ENCODE measurements at places on chromosomes 12 and 14. TPM values are rescaled to one million over a fixed set of nuclear protein-coding genes. Genes with fewer than 3 reads are reported as not detected.

DNA sequence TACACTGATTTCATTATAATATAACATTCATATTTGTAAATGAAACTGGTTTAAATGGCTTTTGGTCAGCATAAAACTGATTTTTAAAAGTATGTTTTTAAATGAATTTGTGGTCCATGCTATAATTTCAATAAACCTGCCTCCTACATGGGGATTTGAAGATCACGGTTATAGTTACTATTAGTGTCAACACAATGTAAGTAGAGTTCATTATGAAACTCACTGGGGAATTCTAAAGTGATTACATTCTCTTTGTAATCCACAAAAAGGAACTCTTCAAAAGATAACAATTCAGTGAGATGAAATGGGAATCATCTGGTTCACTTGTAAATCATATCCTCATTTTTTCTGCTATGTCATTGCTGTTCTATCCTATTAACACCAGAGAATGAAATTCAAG is 204.5 kb upstream of the G2E3 start:
- H3K27ac ChIP-seq = no peak overlapping the region
- no peak for DNase-seq
- H3K36me3 ChIP-seq = no peaks in the 10 kb centered on the region

- H3K27ac ChIP-seq = peak overlapping the region; percentile 2
- no peak overlapping the region for H3K4me3 ChIP-seq
- H3K27me3 ChIP-seq = no peaks in the 10 kb centered on the region
- H3K4me1 ChIP-seq = peaks cover 5% of the 10 kb centered on the region
These were observed 25.7 kb downstream of the RAB21 start for GRCh38 chr12:71780237-71780822.

SUPT16H gene
- total RNA-seq = 114 TPM

AKAP3 gene
- 3.1 TPM for total RNA-seq

- no peaks in the 10 kb centered on the region for H3K36me3 ChIP-seq
- H3K4me3 ChIP-seq = no peak overlapping the region
- no peak overlapping the region for H3K27ac ChIP-seq
- no peaks in the 10 kb centered on the region for H3K27me3 ChIP-seq
- DNase-seq = no peak
- no peaks in the 10 kb centered on the region for H3K4me1 ChIP-seq
These were observed 1272.5 kb upstream of the SEL1L start for GRCh38 chr14:82805892-82806825.

FAM90A1 gene
- 0.20 TPM for total RNA-seq

TAS2R50 gene
- total RNA-seq = 0.73 TPM

DNA sequence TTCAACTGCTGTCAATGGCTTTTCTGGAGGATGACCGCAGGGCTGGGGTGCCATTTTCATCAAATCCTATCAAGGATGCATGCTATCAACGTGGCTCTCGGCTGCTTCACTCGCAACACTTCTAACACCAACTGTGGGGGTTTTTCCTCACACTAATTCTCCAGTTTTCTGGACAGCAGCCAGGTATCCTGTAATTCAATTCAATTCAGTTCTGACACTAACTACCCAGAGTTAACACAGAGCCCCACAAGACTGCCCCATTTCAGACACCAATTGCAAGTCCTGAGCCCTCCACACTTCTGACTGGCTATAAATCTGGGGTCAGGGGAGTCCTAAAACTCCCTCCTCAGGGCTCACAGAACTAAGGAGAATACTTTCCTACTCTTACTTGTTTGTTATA is 55.3 kb upstream of the TMCC3 start:
- H3K36me3 ChIP-seq = no peaks in the 10 kb centered on the region
- H3K27ac ChIP-seq = no peak overlapping the region
- DNase-seq = no peak
- no peaks in the 10 kb centered on the region for H3K4me1 ChIP-seq
- H3K27me3 ChIP-seq = peaks cover 26% of the 10 kb centered on the region

GRCh38 chr12:89906178-89906577 is 197.5 kb upstream of the ATP2B1 start:
- no peaks in the 10 kb centered on the region for H3K36me3 ChIP-seq
- no peaks in the 10 kb centered on the region for H3K27me3 ChIP-seq
- H3K4me1 ChIP-seq = no peaks in the 10 kb centered on the region

DNA sequence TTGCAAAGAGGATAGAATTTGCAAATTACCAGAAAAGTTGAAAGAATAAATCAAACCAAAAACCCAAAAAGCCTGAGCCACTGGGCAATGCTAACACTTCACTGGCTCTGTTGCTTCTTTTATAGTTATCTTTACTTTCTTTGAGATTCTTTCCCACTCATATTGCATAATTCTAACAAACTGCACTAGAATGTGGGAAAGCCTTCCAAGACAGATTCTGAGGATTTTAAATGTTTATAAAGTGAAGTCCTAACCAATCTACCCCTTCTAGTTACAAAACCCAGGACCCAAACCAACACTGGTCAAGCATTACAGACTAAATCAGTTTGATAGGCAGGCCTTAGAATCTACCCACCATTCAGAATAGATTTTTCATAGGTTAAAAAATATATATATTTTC is 150.9 kb downstream of the MED13L start:
- no peak overlapping the region for H3K4me3 ChIP-seq
- H3K27ac ChIP-seq = no peak overlapping the region
- no peak for DNase-seq
- peaks cover 3% of the 10 kb centered on the region for H3K36me3 ChIP-seq
- H3K4me1 ChIP-seq = peaks cover 28% of the 10 kb centered on the region

- no peaks in the 10 kb centered on the region for H3K27me3 ChIP-seq
- peaks cover 73% of the 10 kb centered on the region for H3K36me3 ChIP-seq
- no peak overlapping the region for H3K4me3 ChIP-seq
- no peaks in the 10 kb centered on the region for H3K4me1 ChIP-seq
- no peak for DNase-seq
These were observed 30.6 kb upstream of the SLC6A13 start for GRCh38 chr12:293199-293598.

SERPINA12 gene
- total RNA-seq = not detected

DNA sequence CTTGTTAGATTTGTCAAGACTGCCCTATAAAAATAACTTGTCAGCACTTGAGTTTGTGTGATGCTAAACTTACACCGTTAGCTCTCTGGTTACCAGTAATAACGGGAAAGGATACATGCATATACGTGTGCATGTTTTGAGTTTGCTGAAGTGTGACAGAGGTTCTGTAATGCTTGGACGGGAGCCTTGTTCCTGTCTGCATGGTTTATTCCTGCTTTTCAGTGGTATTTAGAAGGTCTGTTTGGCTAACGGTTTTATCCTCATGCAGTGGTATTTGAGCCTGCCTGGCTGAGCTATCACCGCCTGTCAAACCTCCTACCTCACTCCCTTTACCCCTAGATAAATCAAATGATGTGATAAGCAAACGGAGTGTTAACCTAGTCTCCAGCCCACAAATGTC is 305.6 kb downstream of the GALC start:
- H3K27me3 ChIP-seq = no peaks in the 10 kb centered on the region
- no peak for DNase-seq
- H3K4me1 ChIP-seq = no peaks in the 10 kb centered on the region

DNA sequence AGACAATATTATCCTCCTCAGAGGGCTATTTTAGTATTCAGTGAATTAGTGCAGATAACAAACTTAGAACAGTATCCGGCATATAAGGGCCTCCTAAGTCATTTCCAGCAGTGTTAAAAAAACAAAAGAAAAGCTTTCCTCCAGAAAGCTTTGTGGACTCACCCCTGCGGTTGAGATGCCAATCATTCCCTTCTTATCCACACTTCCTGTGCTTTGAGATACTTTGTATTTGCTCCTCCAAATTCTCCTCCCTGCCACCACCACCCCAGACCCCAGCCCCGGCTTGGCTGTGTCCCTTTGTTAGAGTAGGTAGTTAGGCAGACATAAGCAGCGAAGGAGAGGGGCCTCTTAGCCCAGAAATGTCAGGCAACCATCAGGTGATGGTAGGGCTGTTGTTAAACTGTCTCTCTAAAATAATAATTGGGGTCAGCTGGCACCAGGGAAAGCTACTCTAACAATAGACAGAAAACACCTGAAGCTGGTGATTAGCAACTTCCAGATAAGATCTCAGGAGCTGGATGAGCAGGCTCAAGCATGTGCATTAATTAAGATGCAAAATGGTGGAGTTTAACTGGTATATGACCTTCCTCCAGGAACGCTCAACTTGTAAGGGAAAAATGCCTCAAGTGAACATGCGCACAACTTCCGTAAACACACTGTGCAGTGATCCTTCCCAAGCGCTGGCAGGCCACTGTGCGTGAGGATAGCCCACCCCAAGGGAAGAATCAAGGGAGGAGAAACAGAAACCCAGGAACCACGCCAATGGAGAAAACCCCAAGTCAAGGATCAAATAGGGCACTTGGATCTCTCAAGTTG is 152.1 kb upstream of the EEA1 start:
- no peak for DNase-seq
- no peak overlapping the region for H3K27ac ChIP-seq
- H3K4me1 ChIP-seq = no peaks in the 10 kb centered on the region

DNA sequence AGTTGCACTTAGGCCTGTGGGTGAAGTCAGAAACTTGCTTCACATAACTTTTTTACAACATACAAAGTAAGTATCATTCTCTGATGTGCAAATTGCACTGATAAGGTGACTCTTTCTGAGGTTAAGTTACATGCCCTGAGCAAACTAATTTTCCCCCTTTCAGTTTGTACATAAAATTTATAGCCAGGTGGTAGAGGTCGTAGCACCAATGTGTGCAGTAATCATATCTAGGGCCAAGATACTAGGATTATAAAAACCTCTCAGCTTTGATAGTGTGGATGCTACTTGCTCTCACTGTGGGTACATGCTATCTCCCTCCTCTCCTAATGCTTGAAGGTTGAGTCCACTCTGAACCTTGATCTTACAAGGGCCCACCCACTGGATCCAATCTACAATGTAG is 130.7 kb upstream of the CPNE8 start:
- no peak overlapping the region for H3K4me3 ChIP-seq
- H3K36me3 ChIP-seq = no peaks in the 10 kb centered on the region
- H3K27ac ChIP-seq = no peak overlapping the region
- DNase-seq = no peak
- no peaks in the 10 kb centered on the region for H3K27me3 ChIP-seq

GRCh38 chr14:103721334-103722120 is 5.9 kb downstream of the ZFYVE21 start:
- H3K4me1 ChIP-seq = peaks cover 22% of the 10 kb centered on the region
- H3K27me3 ChIP-seq = no peaks in the 10 kb centered on the region
- peaks cover 3% of the 10 kb centered on the region for H3K36me3 ChIP-seq
- no peak for DNase-seq
- H3K4me3 ChIP-seq = no peak overlapping the region

DNA sequence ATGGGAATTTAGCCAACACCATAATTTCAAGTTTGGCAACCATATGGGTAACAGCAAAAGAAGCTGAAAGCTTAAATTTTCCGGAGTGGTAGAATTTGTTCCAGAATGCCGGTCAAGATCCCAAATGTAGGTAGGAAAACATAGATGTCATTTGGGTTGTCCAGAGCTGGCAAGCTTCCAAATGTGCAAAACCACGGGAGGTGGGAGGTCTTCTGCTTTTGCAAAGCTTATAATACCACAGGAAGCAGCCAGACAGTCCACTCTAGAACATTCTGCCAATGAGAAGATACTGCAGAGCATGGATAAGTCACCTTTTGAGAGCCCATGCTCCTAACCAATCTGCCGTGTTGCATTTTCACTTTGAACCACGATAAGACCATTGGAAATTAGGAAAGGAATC is 26.4 kb upstream of the BATF start:
- H3K36me3 ChIP-seq = no peaks in the 10 kb centered on the region
- peak overlapping the region; percentile 16 for H3K27ac ChIP-seq
- H3K4me1 ChIP-seq = peaks cover 55% of the 10 kb centered on the region
- no peak for DNase-seq

SCN8A gene
- 0.33 TPM for total RNA-seq

GRCh38 chr12:115166698-115167315 is 482.8 kb upstream of the TBX3 start:
- no peaks in the 10 kb centered on the region for H3K4me1 ChIP-seq
- H3K36me3 ChIP-seq = no peaks in the 10 kb centered on the region

- H3K4me3 ChIP-seq = no peak overlapping the region
- no peak overlapping the region for H3K27ac ChIP-seq
- no peaks in the 10 kb centered on the region for H3K36me3 ChIP-seq
- peaks cover 18% of the 10 kb centered on the region for H3K27me3 ChIP-seq
These were observed 14.1 kb downstream of the OR6J1 start for GRCh38 chr14:22630066-22630465.

DNA sequence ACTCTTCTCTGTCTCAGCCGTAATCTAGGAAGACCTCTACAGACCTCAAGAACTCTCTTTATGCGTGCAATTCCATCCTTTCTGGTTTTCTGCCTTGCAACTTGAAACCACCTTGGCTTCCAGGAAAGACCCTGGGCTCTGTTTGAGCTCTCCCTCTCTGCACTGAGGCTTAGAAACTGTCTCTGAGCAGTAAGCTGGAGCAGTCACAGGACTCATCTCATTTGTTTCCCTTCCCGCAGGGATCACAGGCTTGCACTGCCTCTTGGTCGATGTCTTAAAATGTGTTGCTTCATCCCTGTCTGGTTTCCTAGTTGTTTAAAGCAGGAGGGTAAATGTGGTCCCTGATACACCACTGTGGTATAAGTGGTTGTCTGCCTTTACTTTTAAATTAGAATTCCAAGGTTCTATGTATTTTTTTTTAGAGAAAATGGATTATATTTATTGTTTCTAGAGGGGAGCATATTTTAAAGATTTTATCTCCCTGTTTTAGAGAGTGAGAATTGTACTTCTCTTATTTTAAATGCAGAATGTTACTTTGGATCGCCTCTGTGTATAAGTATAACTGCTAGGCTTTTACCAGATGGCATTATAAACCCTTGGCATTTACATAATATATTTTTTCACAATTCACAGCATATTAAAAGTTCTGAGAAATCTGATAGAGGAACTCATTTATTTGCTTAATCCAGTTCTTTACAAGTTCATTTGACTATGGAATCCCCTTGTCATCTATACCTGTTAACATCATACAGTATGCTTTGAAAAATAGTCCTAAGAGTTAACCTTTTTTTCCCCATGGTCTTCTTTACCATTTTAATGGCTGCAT is 26.4 kb downstream of the EID3 start:
- peaks cover 46% of the 10 kb centered on the region for H3K36me3 ChIP-seq
- no peaks in the 10 kb centered on the region for H3K4me1 ChIP-seq
- no peaks in the 10 kb centered on the region for H3K27me3 ChIP-seq
- no peak for DNase-seq
- peak overlapping the region; percentile 33 for H3K27ac ChIP-seq
- no peak overlapping the region for H3K4me3 ChIP-seq

- no peak overlapping the region for H3K27ac ChIP-seq
- H3K4me3 ChIP-seq = no peak overlapping the region
- no peaks in the 10 kb centered on the region for H3K36me3 ChIP-seq
- peaks cover 24% of the 10 kb centered on the region for H3K4me1 ChIP-seq
- DNase-seq = no peak
- no peaks in the 10 kb centered on the region for H3K27me3 ChIP-seq
These were observed 12.7 kb upstream of the SLC16A7 start for GRCh38 chr12:59583003-59583712.

SYNE2 gene
- 82.4 TPM for total RNA-seq

GRCh38 chr14:31239741-31240140 is 32.1 kb upstream of the HECTD1 start:
- H3K27me3 ChIP-seq = no peaks in the 10 kb centered on the region
- DNase-seq = no peak
- H3K4me1 ChIP-seq = peaks cover 15% of the 10 kb centered on the region
- no peak overlapping the region for H3K4me3 ChIP-seq
- no peak overlapping the region for H3K27ac ChIP-seq
- H3K36me3 ChIP-seq = no peaks in the 10 kb centered on the region

Measured in activated CD4-positive, alpha-beta memory T cell treated with anti-CD3 and anti-CD28 coated beads, Interleukin-2, amount 10 ng/mL, durations not matched to agents 7 days and 5 days (primary cell).